ENCODE measurements at places on chromosomes 3 and 15.

- DNase-seq, result no peak
Observed at GRCh38 chr15:43241100-43241499, 20.3 kb upstream of the EPB42 start.

GRCh38 chr3:156098437-156099035 lies 21.8 kb upstream of the KCNAB1 start:
- DNase-seq, result no peak

- DNase-seq, result peak; percentile 13
Observed at GRCh38 chr3:44969154-44969827, 6.7 kb downstream of the ZDHHC3 start.

- DNase-seq, result no peak
Observed at GRCh38 chr3:160747422-160747821, 8.6 kb upstream of the PPM1L start.

DNA sequence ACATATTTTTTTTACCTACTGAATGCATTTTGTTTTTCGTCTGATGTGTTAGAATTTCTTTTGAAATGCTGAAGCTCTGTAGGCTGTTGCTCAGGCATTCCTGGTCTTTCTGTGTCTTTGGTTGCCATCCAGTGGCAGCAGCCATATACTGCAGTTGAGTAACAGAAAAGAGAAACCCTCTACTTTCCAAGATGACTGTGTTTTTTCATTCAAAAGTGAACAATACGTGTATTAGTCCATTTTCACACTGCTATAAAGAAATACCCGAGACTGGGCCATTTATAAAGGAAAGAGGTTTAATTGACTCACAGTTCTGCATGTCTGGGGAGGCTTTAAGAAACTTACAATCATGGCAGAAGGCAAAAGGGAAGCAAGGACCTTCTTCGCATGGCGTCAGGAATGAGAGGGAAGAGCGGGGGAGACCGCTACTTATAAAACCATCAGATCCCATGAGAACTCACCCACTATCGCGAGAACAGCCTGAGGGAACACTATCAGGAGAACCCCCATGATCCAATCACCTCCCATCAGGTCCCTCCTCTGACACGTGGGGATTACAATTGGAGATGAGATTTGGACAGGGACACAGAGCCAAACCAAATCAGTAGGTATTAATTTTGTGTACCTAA lies 4.7 kb upstream of the GOLGA8B start:
- DNase-seq, result peak; percentile 68

DNA sequence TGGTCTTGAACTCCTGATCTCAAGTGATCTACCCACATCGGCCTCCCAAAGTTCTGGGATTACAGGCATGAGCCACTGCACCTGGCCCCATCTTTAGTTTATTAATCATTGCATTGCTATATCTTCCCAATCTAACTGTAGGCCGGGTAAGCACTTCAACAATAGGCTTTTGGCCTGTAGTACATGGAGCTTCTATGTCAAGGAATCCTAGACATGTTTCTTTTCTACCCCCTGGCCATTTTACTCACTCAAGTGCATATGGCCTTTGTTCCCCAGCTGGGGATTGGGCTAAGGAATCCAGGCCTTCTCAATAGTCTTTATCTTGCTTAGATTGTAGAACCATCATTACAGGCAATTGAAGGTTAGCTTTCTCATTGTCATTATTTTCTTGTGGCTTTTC lies 122.3 kb upstream of the MBNL1 start:
- no peak for DNase-seq

DNA sequence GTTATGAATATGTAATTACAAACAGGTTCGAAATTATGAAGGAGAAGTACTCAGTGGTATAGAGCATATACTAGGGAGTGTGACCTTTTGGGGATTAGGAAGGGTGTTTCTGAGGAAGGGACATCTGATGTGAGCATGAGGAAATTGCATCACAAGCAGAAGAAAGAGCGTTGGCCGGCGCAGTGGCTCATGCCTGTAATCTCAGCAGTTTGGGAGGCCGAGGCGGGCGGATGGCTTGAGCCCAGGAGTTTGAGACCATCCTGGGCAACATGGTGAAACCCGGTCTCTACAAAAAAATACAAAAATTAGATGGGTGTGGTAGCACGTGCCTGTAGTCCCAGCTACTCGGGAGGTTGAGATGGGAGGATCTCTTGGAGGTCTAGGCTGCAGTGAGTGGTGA lies 6.9 kb downstream of the CMTM7 start:
- DNase-seq, result peak; percentile 83

GRCh38 chr3:120344349-120344748 lies 4.8 kb downstream of the LRRC58 start:
- no peak for DNase-seq

DNA sequence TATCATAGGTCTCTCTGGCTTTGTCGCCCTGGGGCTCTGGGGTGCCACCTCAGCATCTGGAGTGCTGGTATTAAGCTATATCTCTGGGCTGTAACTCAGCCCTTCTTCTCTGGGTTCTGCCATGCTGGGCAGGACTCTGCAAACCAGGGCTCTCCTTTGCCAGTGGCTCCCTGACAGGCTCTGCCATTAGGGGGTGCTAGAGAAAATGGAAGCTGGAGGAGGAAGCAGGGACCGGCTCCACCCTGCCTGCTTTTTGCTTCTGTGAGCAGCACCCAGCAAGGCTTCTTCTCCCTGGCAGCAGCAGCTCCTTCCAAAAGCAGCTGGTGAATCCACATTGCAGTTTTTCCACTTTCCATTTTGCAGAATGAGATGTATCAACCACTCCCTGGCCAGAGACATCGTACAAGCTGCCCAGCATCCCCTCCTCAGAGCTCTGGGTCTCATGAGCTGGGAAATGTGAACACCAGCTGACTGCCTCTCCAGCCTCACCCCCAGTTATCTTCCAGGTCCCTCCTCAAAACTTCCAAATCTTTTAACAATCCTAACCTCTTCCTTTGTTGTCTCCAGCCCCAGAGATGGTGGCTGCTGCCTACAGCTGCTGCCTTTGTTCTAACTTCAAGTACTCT lies 165.0 kb downstream of the ABHD5 start:
- DNase-seq, result peak; percentile 75

DNA sequence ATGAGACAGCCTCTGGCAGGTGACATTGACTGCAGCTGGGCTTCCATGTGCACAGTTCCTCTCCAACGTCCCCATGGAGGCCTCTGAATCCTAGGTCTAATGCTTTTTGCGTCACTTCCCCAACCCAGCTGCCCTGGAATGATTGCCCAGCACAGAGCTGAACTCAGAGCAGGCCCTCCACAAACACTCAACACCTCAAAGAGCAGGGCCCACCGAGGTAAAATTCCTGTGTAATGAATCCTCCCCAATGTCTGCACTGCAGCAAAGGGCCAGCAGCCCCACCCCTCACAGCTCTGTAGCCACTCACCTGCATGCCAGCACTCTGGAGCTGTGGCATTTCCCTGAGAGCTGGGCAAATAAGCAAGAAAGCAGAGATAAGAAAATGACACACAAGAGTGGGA lies 42.6 kb upstream of the DUSP7 start:
- DNase-seq, result no peak

GRCh38 chr3:122835590-122835989 lies 40.7 kb downstream of the SLC49A4 start:
- DNase-seq, result no peak

DNA sequence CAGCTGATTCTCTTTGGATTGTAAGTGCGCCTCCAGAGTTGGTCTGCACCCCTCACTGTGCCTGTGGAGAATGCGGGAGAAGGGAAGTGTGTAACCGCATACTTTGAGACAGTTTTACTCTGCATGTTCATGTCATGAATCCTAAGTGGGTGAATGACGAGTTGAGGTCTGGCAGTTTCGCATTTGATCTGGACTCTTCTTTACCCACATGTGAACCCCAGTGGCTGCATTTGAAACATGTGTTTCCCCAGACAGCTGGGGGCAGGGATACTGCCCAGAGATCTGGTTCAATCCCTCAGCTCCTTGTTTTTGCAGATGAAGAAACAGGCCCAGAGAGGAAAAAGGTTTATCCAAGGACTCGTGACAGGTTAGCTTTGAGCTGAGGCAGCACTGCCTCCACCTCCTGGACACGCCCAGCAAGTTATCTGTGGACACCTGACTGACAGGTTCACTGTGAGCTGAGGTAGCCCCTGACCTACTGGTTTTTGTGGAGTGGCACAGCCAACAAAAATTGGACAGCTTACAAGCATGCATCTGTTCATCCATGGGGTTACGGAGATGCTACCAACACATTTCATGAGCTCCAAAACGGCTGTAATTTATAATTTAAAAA lies 207.3 kb downstream of the XXYLT1 start:
- no peak for DNase-seq

DNA sequence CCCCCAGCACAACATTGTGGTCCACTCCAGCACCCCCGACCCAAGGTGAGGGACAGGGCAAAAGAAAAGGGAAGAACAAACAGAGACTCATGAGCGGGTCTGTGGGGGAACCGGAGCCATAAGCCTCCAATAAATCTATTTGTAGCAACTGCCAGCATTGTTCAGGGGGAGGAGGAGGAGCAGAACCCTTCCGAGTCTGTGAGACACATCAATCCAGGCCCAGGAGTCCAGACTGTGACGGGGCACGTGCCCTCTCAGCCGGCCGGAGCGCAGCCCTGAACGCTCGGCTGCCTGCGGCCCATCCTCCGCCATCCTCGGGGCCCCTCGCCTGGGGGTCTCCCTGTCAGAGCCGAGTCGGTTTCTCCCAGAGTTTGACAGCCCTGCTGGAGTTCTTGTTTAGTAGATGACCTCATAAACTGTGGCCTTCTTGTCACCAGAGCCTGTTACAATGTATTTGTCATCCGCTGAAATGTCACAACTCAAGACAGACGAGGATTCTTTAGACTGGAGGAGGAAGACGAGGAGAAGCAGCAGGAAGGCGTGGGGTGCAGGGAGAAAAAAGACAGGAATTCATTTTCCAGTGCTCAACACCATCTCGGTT lies 47.9 kb downstream of the TLE3 start:
- DNase-seq, result peak; percentile 35

GRCh38 chr3:28151608-28152228 lies 89.7 kb upstream of the CMC1 start:
- DNase-seq, result peak; percentile 44

GRCh38 chr15:37031198-37031597 lies 69.2 kb downstream of the MEIS2 start:
- no peak for DNase-seq

- DNase-seq, result no peak
Observed at GRCh38 chr15:73923488-73924164, 2.6 kb upstream of the LOXL1 start.

- no peak for DNase-seq
Observed at GRCh38 chr3:37627951-37628620, 233.6 kb upstream of the CTDSPL start.

GRCh38 chr3:138005627-138006026 lies 4.3 kb upstream of the CLDN18 start:
- no peak for DNase-seq

- no peak for DNase-seq
Observed at GRCh38 chr3:72174890-72175289, 389.9 kb upstream of the PROK2 start.

DNA sequence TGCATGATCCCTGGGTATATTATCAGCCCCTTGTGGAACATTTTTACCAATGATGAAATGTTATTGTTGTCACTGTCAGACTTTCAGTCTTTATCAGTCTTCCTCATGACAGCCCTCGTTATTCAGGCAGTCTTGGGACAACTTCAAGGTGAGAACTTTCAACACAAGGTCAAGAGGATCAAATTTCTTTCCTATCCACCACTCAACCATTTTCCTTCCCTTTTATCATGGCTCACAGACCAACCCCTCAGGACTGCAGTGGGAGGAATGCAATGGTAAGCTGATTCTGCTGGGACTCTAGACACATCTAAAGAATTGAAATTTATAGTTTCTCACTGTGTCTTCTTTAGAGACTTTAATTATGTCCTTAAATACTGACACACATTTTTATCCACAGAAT lies 107.0 kb upstream of the LSAMP start:
- no peak for DNase-seq

- peak; percentile 57 for DNase-seq
Observed at GRCh38 chr3:97981886-97982285, 9.7 kb upstream of the RIOX2 start.

- no peak for DNase-seq
Observed at GRCh38 chr3:177431525-177432176, 234.4 kb upstream of the TBL1XR1 start.

GRCh38 chr3:153973722-153974265 lies 147.4 kb upstream of the ARHGEF26 start:
- DNase-seq, result no peak

GRCh38 chr15:78085928-78086327 lies 6.4 kb upstream of the SH2D7 start:
- DNase-seq, result no peak

- no peak for DNase-seq
Observed at GRCh38 chr3:42658091-42658770, 4.7 kb downstream of the ZBTB47 start.

DNA sequence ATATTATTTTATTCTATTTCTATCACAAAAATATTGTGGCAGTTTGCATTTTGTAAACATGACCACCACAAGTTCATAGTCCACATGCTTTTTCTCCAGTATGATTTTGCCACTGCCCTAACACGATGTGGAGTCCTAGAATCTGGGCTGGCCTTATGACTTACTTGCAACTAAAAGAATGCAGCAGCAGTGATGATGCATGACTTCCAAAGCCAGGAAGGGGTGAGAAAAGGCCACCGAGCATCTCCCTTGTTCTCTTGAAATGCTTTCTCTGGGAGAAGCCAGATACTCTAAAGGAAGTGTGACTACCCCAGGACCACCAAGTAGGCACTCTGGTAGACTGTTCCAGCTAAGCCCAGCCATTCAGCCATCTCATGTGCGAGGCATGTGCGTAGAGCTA lies 191.6 kb upstream of the MRPL3 start:
- DNase-seq, result no peak
